PC-3 (cell line): ENCODE measurements at places on chromosomes 5 and 9.

GRCh38 chr5:7676455-7676854 lies 174.5 kb downstream of the CFAP90 start:
- DNase-seq = no peak

DNA sequence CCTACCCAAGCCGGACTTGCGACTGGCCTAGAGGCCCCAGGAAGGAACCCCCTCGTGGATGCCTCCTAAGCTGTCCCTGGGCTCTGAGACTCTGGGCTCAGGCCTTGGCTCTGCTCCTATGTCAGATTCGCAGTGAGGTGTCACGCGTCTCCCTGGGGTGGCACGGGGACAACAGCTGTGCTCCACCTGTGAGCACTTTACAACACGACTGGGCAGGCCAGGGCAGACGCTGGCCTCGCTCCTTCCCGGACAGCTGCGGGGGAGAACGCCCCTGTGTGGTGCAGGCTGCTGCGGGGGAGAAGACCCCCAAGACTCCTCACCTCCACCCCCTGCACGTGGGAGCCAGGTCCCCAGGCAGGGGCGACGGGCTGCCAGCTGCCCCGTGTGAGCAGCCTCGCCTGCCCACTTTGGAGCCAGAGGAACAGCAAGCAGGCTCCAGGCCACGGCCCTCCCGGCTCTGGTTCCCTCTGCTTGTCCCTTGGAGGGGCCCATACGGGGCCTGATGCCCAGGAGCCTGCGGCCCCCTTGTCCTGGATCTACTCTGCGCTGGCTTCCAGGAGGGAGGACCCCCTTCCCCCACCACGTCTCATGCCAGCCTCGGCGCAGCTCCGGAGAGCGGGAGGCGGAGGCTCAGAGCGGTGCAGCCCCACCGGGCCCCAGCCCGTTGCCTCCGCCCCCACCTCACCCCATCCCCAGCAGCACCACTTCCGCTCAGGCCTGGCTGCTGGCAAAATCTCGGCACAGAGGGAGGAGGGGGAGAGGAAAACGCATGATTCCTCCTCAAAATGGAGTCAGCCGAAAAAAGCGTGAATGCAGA lies 36.0 kb downstream of the SARDH start:
- no peak for DNase-seq

GRCh38 chr9:130763331-130764171 lies 70.0 kb downstream of the EXOSC2 start:
- DNase-seq = no peak

DNA sequence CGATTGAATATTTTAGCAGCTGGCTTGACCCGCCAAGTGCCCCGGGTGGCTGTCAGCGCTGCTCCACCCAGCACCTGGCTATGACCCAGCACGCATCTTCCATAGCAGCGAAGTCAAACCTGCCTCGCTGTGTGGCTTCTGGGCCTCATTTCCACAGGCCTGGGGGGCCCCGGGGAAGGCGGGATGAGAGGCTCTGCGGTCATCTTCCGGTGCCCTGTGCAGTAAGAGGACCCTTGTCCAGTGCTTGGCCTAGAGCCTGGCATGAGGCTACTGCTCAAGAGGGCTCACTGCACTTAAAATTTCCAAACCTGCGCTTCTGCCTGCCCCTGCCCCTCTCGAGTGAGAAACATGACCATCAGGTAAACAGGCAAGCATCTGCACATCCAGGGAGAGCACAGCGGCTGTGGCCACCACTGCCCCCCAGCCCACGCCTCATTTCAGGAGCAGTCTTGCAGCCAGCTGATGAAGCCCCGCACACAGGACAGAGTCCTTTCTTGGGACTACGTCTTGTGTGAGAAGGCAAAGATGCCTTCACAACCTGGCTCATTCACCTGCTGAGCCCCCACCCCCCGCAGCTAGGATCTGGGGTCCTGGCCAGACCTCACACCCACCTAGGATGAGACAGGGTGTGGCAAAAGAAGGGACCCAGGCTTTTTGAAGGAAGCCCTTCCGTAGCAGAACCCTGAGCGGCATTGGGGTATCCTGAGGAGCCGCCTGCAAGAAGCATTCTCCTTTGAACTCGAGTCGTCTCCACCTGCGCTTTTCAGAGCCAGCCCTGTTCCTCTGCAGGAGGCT lies 69.5 kb upstream of the UNC5A start:
- DNase-seq = no peak

DNA sequence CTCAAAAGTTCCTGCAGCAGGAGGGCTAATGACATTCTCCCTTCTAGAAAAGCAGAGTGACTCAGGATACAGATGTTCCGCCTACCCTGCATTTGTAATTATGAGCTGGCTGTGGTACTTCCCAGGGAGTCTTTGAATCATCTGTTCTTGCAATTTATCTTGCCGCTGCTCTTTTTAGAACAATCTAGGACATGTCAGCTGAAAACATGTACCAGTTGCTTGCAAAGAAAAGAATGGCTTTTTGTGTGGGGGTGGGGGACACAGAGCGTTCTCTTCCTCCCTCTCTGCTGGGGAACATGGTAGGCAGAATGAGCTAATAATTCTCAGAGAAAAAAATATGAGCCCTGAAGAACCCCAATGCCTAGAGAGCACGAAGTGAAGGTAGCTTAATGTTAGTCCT lies 51.7 kb upstream of the TUT7 start:
- DNase-seq = peak; percentile 68

DNA sequence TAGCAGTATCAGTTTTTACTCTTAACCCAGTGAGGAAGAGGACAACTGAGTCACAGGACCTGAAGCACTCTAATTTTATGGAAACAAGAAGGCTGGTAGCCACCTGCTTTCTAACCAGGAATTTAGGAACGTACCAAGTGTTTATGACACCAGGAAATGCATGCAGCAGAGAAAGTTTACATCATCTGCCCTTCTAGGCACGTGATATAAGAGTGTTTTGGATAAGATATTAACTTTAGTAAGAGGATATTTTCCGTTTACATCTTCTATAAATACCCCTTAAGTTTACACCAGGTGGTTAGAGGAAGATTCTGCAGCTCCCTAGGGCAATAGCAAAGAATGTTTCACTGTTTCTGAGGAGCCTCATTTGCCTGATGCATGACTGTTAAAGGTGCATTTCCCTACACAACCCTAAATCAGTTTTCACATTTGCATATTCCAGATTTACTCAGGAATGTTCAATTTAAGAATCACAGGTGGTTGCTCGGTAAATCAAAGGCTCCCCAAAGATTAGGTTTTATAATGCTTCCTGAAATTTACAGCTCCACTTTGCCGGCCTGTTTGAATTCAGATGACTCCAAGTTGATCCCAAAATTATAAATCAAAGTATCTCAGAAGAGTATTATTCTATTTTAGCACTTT lies 1.8 kb downstream of the TSC1 start:
- DNase-seq = no peak

DNA sequence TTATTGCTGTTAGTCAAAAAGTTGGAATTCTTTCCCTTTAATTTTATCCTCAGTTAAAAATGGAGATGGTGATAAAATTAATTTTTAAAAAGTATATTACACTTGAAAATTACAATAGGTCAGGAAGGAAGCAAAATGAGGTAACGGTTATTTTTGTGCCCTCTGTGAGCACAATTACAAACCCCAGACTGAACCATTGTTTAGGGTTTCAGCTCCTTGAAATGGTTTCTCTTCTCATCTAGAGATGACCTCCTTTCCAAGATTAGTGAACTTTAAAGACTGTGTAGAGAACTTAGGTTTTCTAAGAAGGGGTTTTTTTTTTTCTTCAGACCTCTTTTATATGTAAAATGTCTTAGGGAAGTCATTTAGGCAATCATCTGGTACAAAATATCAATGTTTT lies 126.2 kb upstream of the CHD1 start:
- no peak for DNase-seq

DNA sequence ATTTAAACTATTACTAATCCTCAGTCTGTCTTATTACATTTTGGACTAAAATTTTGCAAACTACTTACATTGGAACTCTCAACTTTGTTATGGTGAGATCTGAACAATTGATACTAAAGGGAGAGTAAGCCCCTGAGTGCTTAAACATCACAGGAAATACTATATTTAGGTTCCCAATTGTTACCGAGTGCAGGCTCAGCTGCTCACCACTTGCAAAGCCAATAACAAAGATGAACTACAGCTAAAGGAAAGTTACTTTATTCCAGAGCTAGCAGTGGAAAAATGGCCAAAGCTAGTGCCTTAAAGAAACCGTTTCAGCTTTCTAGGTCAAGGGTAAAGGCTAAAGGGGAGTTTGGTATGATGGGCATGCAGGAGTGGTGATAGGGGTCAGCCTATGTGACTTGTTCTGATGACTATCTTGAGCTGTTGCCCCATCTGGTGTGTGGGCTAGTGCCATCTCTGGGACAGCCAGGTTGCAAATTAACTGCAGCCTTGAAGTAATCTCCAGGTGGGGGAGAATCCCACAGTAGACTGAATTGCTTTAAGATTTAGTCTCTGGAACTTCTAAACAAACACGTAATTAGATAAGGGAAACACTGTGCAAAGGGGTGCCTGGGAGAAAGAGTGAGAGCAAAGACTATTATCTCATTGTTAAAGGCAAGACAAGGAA lies 7.8 kb upstream of the NDUFB6 start:
- no peak for DNase-seq
